Naive B cell (primary cell): ENCODE measurements at places on chromosomes 2 and 18. TPM values are rescaled to one million over a fixed set of nuclear protein-coding genes. Genes with fewer than 3 reads are reported as not detected.
A peak's percentile ranks its signal among the peaks of the same experiment; 100 is the strongest.

- DNase-seq = no peak
These were observed 229.4 kb downstream of the TWIST2 start for GRCh38 chr2:239077260-239077659.

DNA sequence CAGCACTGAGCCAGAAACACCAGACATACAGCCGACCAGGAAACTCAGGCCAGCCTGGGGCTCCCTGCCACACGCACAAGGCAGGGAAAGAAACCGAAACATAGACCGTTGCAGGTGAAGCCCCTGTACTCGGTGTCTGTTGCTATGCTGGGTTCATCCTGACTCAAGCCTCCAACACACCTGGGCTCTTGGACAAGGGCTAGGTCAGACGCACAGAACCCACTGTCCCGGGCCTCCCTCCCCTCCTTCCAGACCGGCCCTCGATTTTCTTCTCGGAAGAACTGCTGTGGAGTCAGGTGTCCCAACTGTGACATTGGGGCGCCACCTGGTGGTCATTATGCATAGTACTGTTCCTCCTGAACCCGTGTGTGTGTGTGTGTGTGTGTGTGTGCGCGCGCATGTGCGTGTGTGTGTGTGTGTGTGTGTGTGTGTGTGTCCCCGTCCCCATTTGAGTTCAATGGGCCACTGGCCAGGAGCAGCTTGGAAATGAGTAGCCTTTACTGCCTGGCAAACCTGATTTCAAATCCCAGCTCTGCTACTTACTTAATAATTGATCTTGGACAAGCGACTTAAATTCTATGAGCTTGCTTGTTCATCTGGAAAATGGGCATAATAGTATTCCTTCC lies 55.4 kb upstream of the GLI2 start:
- peak; percentile 39 for DNase-seq

DNA sequence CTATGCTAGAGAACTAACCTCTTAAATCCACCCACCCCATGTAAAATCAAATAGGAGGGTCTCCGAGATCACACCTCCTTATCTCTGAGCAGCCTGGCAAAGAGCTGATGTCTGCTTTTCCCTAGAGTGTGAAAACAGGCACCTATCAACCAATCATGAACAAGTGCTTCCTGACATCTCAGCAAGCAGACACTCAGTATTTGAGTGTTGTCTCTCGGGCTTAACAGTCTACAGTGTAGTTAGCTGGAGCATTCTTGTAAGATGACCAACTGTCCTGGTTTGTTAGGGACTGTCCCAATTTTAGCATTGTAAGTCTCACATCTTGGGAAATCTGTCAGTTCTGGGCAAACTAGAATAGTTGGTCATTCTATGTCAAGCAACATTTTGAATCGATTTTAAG lies 26.4 kb downstream of the MARCHF4 start:
- DNase-seq = no peak

C2orf66 gene
- not detected for polyA plus RNA-seq

DNA sequence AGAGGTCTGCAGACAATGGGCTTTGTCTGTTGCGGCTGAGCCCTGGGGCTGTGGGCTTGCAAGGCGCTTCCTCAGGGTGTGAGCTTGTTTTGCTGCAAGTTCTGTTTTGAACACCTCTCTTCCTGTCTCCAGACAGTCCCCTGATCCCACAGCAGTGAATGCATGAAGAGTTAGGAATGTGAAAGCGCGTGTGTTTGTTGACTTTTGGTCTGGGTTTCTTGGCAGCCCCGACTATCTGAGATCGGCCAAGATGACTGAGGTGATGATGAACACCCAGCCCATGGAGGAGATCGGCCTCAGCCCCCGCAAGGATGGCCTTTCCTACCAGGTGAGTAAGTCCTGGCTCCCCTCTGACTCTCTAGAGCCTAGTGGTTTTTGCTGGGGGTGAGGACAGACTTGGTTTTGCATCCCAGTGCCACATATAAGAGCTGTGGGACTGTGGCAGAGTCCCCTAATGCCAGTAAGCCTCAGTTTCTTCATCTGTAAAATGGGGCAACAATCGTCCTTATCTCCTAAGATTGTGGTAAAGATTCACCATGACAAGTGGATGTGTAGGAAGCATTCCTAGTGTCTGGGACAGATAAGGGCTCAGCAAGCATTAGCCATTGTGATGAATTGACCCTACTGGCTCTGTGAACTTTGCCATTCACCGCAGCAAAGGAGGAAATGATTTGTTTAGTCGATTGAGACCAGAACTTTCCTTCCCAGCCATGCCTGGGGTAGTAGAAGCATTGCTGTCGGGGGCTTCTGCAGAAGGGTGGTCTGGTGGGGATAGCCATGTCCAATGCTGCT lies 3.0 kb downstream of the LBH start:
- DNase-seq = no peak

- no peak for DNase-seq
These were observed 57.7 kb downstream of the PDCL3 start for GRCh38 chr2:100620481-100620880.

DNA sequence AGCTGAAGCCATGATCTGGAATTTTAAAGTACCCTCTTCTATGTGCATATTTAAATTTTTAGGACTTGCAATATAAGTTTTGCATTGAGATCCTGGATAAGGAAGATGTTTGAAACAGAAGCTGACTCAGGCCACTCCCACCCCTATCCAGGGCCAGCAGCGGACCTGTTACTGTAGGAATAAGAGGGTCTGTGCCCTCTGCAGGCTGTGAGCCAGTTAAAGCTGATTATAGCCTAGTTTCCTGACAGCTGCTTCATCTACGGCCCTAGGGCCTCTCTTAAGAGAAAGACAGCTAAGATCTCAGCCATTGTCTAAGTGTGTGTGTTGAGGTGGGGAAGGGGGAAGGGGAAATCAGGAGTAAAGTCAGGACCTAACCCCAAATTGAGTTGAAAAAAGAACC lies 234.0 kb downstream of the HAUS1 start:
- no peak for DNase-seq

- no peak for DNase-seq
These were observed 71.6 kb upstream of the CHRNA1 start for GRCh38 chr2:174835797-174836255.

DNA sequence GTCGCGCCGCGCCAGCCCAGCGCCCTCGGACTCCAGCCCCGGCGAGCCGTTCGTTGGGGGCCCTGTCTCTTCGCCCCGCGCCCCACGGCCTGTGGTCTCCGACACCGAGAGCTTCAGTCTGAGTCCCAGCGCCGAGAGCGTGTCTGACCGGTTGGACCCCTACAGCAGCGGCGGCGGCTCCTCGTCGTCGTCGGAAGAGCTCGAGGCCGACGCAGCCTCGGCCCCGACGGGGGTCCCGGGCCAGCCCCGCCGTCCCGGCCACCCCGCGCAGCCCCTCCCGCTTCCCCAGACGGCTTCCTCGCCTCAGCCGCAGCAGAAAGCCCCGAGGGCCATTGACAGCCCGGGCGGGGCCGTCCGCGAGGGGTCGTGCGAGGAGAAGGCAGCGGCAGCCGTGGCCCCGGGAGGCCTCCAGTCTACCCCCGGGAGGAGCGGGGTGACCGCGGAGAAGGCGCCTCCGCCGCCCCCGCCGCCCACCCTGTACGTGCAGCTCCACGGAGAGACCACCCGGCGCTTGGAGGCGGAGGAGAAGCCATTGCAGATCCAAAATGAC lies 1.4 kb downstream of the PHLPP1 start:
- DNase-seq = peak; percentile 61

CREG2 gene
- polyA plus RNA-seq = not detected

GRCh38 chr2:109270505-109271312 lies 141.7 kb downstream of the SH3RF3 start:
- DNase-seq = no peak

L3MBTL4 gene
- 2.7 TPM for polyA plus RNA-seq

RAB17 gene
- polyA plus RNA-seq = not detected

EFHD1 gene
- polyA plus RNA-seq = not detected

DNA sequence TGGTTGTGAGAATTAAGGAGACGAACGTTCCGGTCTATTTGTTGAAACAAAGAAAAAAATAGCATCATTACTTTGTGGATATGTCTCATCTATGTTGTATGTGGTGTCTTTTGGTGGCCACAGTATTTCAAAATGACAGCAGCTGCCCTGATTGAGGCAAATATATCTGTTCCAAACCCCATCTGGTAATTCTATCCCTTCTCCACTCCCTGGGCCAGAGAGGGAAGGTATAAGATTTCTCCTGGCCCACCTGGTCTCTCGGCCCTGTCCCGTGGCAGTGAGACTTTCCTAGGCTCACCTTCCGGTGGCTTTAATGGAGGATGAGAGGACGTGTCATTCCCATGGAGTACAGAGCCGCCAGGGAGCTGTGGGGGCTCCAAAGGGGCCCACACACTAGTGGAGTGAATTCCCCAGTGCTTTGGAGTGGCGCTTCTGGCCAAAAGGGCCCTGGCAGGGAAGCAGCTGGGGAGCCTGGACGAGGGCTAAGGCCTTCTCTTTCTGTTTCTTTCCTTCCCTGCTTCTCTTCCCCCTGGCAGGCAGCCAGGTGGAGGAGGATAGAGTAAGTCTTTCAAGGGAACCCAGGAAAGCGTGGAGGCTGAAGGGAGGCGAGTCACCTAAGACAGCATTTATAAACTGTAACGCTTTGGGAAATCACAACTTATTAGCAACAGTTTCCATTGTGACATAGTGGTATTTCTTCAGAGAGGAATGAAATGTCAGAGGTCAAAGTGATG lies 5.6 kb downstream of the FOSL2 start:
- DNase-seq = no peak

DNA sequence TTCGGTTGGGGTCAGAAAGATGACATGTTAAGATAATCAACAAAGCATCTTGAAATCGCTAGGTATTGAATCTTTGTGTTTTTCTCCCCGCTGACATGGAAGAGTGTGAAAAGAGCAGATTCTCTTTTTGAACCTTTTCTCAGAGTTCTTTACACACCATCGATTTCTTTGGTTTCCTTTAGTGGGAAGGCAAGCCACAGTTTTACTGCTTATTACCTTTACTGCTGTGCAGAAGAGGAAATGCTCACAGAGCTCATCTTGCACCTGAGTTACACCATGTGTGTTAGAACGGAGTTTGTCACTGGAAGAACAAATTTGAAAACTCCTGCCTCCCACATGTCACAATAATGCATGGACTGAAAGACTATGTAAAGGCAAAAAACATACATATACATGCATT lies 45.3 kb upstream of the PDK1 start:
- peak; percentile 34 for DNase-seq

ACMSD gene
- not detected for polyA plus RNA-seq

GRCh38 chr18:45324495-45325113 lies 290.7 kb upstream of the SLC14A2 start:
- DNase-seq = no peak

DNA sequence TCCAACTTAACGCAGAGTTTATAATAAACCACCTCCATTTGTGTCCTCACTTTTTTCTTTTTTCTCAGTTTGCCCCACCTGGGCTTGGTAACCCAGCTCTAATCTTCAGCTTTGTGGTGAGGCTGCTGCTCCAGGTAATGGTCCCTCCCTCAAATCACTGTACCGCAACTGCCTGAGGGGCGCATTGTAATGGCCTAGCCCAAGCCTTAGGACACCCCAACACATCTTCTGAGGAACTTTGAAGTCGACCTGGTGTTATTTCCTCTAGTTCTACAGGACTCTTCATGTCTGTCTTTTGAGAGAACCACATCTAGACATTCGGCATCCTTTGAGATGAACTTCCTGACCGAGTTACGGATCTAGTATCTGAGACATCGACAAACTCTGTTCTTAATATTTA lies 99.7 kb downstream of the PLEKHM3 start:
- DNase-seq = no peak

DNA sequence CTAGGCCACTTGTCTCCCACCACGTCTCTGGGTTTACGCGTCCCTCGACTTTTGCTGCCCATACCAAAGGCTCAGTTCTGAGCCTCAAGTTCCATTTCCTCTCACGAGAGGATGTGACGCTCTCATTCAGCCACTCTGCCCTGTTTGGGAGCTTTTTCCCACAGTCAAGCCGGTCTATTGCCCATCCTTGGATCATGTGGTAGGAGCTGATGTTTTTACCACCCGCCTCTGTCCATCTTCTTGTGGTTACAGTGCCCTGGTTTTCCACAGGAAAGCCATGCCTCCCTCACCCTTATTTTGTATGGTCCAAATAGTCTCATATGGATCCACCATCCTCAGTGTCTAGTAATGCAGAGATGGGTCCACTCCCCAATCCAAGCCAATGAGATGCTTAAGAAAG lies 20.4 kb downstream of the FBXO36 start:
- DNase-seq = no peak

COLEC11 gene
- polyA plus RNA-seq = not detected

CHRNA1 gene
- polyA plus RNA-seq = not detected

TDRD15 gene
- polyA plus RNA-seq = 0.09 TPM

CCDC121 gene
- polyA plus RNA-seq = 1.8 TPM

GRCh38 chr2:53058526-53058925 lies 709.1 kb upstream of the CHAC2 start:
- no peak for DNase-seq

DNA sequence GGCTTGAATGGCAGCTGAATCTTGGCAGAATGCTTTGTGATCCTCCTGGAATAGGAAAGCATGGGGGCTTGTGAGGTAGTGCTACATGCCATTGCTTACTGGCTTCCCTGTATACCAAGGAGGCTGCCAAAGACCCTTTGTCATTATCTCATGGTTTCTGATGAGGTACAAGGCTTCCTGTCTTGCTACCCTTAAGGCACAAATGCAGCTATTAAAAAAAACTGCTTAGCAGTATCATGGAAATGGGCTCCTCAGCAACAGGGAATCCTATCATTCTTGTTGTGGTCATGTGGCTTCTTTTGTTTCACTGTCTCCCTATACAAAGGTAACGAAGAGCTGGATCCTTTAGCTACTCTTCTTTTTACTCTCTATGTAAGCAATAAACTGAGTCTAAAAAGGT lies 6.6 kb upstream of the KANSL1L start:
- no peak for DNase-seq

DNA sequence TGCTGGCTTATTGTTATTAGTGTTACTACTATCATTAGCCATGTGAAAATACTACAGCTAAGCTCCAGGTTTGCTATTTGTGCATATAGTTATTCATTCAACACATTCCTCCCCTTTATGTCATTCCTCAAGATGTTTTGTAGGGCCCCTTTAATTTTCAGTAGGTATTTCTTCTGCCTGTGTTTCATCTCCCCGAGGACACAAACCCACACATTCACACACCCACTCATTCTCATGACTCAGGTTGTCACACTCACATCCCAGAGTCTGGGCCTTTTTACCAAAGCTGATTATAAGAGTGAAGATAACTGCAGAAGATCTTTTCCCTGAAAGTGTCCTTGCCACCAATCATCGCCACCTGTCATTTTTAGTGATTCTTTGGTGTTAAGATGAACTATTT lies 68.6 kb upstream of the SPOPL start:
- DNase-seq = no peak

MAP2 gene
- 2.7 TPM for polyA plus RNA-seq

PTMA gene
- polyA plus RNA-seq = 2,303 TPM

MATN3 gene
- polyA plus RNA-seq = not detected

DNA sequence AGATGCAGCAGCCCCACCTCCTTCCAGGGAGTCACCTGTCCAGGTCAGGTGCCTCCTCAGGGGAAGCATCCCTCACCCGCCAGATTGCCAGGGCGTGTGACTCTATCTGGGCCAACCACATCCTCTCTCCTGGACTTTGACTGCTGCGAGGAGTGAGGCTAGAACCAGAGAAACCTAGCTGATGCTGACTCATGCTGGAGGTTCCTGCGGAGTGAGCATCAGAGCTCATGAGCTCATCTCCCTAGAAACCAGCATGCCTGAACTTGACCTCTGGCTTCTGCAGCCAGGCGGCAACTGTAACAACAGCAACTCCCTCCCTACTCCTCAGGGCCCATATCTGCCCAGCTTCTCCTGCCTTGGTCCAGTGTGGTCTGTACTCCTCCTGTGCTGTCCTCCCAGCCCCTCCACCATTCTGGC lies 28.3 kb upstream of the NT5DC4 start:
- no peak for DNase-seq
